ENCODE measurements at places on chromosomes 12 and 14.
A peak's percentile ranks its signal among the peaks of the same experiment; 100 is the strongest.

GRCh38 chr14:94320243-94320642 is 2.9 kb downstream of the SERPINA6 start:
- DNase-seq, result no peak

DNA sequence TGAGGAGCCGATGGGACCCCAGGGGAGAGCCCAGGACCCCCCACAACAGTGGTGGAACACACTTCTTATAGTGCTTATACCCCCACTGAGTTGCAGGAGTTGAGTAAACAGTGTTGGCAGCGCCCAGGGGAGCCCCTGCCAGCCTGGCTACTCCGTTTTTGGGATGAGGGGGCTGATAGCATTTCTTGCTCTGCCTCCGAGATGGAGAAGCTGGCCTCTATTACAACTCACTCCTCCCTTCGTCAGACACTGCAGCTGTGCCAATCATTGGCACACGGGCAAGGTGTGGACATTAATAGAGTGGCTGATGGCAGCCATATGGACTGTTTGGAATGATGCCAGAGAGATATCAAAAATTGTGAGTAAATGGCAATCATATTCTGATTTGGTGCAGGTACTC is 94.9 kb upstream of the TMPO start:
- DNase-seq, result no peak

GRCh38 chr12:26122061-26122680 is 2.7 kb downstream of the BHLHE41 start:
- DNase-seq, result no peak

- no peak for DNase-seq
These were observed 103.9 kb downstream of the ZFP36L1 start for GRCh38 chr14:68688872-68689371.

GRCh38 chr14:54226103-54226502 is 170.7 kb upstream of the CDKN3 start:
- DNase-seq, result no peak

DNA sequence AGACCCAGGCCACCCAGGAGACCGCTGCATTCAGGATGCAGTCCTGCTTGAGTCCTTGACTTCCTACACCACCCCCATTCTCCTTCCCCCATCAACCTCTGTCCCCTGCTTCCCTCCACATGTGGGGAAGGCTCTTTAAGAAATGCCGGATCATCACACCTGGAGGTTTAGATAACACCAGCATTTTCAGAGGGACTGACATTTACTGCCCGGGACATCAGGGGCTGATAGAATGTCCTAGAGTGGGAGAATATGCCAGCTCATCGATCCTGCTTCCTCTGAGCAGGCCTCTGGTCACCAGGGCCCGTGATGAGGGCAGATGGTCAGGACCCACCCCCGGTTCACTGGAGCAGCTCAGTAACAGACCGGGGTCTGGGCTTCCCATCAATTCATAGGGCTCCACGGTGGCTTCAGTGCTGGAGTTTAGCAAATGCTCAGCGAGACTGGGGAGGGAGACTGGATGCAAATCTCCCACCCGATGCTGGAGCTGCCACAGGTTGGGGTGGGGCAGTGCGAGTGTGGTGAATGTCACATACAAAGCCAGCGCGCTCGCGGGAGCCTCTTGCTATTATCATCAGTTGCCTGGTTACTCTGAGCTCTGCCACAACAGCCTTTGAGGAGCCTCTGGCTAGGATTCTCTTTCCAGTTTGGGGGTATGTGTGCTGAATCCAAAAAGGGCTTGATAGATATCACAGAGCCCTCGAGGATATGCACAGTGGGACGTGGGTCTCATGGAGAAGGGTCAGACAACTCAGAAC is 111.6 kb downstream of the RBM19 start:
- DNase-seq, result no peak

- no peak for DNase-seq
These were observed 20.0 kb downstream of the BEGAIN start for GRCh38 chr14:100567009-100567876.

DNA sequence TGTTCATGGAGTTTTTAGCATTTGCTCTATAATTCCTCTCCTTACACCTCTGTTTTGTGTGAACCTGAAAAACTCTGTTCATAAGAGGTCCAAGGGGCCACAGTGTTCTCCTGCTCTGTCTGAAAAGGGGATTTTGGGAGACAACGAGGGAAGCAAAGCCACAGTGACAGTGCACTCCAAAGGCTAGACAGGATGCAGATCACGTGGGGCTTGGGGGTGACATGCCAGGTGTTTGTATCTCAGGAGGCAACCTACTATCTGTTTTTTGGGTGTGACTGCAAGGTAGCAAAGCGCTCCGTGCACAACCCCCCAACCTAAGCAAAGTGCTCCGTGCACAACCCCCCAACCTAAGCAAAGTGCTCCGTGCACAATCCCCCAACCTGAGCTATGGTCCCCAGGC is 5.1 kb upstream of the CHD4 start:
- DNase-seq, result no peak

GRCh38 chr12:130249376-130249775 is 87.1 kb downstream of the FZD10 start:
- DNase-seq, result no peak

DNA sequence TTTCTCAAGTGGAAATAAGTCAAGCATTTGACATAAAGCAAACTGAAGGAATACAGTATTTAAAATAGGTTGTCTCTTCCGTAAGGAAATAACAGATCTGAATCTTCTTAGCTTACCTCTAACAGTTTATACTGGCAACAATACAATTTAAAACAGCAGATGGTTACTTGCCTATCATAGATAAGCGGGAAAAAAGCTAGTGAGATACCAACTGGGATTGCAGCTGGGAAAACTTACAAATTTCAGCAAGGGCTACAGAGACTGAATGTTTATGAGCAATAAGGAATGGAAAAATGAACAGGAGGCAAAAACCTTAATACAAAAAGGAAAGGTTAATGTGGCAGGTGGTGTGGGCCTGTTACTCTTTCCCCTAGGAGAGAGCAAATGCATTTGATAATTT is 220.0 kb downstream of the RASSF9 start:
- DNase-seq, result no peak

GRCh38 chr14:105224845-105225570 is 23.3 kb upstream of the BTBD6 start:
- DNase-seq, result no peak

GRCh38 chr12:54431911-54432814 is 13.1 kb upstream of the ITGA5 start:
- DNase-seq, result no peak

- DNase-seq, result no peak
These were observed 335.2 kb downstream of the CEP128 start for GRCh38 chr14:80606347-80606772.

DNA sequence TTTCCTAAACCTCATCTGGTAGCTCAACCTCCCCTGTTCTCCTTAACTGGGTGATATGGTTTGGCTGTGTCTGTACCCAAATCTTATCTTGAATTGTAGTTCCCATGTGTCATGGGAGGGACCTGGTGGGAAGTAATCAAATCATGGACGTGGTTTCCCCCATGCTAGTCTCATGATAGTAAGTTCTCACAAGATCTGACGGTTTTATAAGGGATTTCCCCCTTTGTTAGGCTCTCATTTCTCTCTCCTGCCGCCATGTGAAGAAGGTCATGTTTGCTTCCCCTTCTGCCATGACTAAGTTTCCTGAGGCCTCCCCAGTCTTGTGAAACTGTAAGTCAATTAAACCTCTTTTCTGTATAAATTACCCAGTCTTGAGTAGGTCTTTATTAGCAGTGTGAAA is 19.5 kb downstream of the COX16 start:
- no peak for DNase-seq

GRCh38 chr12:119989361-119989730 is 310 bp downstream of the BICDL1 start:
- DNase-seq, result peak; percentile 49

DNA sequence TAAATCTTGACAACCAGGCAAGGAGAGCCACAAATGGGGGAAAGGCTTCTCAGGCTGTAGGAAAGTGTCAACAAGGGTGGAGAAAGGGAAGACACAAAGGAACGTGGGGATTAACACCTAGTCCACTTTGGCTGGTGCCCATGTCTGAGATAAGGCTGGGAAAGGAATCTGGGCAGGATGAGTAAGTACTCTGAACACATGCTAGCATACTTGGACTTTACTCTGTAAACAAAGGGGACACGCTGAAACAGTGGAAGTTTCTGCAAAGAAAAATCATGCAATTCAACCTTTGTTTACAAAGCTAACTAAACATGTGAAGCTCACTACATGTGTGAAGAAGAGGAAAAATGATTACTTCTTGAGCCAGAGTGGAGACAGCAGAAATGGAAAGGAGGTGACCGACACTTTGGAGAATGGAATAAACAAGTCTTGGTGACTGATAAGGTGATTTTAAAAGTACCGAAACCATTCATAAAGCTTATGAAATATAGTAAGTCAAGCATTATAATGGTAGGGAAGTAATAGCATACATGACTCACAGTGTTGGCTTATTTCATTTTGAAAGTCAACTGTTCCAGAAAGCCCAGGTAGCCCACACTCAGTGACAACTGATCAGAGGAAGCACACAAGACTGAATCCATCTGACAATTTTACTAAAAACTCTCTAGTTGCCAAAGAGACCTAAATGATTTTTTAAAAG is 13.2 kb downstream of the CPNE8 start:
- no peak for DNase-seq

DNA sequence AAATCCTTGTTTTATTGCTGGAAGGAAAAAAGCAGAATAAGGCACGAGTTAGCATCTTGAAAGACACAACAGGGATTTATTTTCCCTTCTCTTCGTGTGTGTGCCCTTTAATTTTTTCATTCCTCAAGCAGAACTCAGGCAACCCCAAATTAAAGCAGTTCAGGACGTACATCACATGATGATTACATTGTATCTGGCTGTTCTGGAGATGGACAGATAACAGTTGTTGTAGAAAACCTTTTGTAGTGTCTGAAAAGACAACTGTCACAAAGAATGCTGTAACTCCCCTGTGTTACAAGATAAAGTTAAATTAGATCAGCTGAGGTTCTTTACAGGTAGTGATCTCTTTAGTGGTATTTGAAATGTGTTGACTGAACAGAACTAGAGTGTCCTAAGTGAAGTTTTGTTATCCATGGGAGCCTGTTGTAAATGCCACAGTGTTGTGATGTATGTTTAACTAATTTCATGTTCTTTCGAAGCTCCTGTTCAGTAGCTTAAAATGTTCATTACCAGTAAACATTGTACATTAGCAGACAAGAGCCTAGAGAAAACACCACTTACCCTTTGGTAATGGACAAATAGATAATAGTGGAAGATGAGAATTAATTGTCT is 58.5 kb downstream of the TMTC2 start:
- no peak for DNase-seq

DNA sequence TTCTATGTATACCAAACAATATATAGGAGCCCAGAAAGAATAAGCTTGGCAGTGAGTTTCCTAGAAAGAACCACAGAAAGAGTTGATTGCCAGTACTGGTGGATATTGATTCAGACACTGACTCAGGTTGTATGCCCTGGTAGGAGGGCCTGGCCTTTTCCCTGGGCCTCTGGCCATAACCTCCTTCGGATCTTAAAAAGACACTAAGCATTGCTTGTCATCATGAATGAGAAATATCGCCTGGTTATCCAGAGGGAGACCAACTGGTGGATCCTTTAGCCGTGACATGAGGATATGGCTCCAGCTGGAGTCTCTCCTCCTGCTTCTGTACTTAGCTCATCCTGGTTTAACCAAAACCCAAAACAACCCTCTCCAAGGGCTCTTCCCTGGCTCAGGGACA is 231.5 kb downstream of the MSRB3 start:
- DNase-seq, result no peak

DNA sequence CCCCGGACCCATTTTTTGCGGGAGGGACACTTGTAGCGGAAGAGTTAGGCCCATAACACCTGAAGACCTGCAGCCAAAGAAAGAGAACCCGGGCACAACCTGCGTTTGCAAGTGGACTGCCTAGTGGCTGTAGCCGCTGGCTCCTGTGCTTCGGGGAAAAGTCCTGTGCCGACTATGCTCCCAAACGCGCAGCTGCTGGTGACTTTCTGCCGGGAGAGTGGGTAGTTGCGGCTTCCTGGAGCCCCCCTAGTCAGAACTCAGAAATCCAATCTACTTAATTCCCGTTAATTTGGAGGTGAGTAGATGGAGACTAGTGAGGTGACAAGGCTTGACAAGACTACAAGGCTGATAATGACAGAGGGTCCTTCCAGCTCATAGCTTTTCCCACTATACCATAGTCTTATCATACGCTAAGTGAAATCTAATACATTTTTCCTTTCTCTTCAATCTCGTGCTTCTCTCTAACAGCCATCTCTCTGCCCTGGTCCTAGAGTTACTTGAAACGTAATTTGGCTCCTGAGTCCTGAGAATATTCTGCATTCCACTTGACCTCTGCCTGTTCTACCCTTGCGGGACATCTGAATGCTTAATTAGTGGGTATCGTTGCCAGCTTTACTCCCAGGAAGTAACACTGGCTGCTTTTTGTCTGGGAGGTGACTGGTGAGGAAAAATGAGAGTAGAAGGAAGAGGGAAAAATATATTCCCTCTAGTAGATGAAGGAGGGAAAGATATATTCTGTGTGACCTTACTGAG is 556 bp downstream of the MTHFD1 start:
- DNase-seq, result no peak

DNA sequence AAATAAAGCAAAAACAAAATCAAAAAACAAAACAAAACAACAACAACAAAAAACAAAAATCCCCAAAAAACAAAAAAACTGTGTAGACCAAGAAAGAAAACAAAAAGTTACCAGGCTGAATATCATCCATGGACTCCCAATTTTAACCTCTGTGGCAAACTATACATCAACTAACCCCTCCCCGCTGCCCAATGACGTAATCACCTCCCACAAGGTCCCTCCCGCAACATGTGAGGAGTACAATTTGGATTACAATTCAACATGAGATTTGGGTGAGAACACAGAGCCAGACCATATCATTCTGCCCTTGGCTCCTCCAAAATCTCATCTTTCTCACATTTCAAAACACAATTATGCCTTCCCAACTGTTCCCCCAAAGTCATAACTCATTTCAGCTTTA is 179.8 kb downstream of the DERA start:
- no peak for DNase-seq

GRCh38 chr14:72775923-72776554 is 117.9 kb downstream of the DPF3 start:
- DNase-seq, result no peak

DNA sequence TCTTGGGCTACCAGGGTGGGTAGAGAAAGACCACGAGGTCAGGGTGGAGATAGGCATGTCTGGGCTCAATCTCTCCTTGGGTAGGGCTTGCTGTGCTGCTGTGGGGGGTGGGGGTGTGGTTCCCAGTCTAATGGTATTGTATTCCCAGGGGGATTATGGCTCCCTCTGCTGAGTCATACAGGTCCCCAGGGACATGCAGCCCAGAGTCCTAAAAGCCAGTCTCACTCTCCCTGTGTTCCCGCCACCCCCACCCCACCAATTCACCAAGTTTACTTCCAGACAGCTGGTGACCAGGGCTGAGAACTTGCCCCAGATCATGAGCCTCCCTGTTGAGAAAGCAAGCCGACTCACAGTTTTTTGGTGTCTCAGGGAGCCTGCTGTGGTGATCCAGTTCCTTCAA is 367.6 kb downstream of the C12orf75 start:
- no peak for DNase-seq

GRCh38 chr12:29691161-29691854 is 92.4 kb downstream of the TMTC1 start:
- no peak for DNase-seq

- no peak for DNase-seq
These were observed 513.3 kb upstream of the CCDC196 start for GRCh38 chr14:65972891-65973290.
